ENCODE measurements at places on chromosomes 6 and 20.

- no peak for DNase-seq
Observed at GRCh38 chr6:135170238-135170637, 10.9 kb upstream of the MYB start.

DNA sequence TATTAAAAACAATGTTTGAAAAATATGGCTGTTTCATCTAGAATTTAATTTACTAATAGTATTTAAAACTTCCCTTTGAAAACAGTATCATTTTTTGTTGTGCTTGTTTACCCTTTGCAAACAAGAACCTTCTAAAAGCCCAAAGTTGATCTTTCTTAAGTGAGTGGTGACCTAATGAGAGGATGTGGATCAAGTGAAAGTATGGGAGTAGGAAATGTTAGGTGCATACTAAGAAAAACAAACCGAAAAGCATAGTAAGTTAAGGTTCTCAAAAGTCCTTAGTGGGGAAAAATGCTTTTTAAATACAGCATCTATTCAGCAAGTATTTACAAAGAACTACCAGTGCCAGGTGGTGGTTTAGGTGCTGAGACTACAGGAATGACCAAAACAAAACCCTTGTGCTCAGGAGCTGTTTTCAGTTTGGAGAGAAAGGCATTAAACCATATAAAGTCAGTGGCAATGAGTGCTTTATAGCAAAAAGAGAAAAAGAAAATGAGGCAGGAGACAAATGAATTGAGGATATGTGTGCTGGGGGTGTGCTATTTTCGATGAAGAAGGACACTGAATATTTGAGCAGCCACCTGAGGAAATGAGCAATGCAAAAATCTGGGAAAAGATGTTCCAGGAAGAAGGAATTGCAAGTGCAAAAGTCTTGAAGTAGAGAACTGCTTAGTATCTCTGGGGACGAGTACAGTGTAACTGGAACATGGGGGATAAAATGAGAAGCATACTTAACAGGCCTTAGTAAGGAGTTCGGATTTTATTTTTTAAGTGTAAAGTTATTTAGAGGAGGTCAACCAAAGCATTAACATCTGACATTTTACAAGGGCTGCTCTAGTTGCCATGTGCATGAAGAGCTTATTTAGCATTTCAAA, 24.0 kb downstream of the RNF146 start:
- no peak for DNase-seq

GRCh38 chr20:49229381-49229780, 10.2 kb downstream of the DDX27 start:
- no peak for DNase-seq

DNA sequence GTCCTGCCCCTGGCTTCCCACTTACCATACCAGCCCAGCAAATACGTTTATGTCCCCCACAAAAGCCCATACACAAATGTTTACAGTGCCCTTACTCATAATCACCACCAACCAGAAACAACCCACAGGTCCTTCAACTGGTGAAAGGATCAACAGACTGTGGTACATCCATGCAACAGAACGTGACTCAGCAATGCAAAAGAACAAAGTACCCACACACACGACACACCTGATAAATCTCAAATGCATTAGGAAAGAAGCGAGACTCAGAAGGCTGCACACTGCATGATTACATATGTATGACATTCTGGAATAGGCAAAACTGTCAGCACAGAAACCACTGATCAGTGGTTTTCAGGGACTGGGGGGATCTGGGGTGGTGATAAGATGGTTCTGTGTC, 20.5 kb downstream of the NCR2 start:
- DNase-seq: no peak

- no peak for DNase-seq
Observed at GRCh38 chr6:150156460-150156859, 13.6 kb downstream of the PPP1R14C start.

GRCh38 chr6:7628479-7628878, 38.5 kb downstream of the SNRNP48 start:
- DNase-seq: no peak

- no peak for DNase-seq
Observed at GRCh38 chr6:82381278-82381677, 17.7 kb downstream of the TPBG start.

DNA sequence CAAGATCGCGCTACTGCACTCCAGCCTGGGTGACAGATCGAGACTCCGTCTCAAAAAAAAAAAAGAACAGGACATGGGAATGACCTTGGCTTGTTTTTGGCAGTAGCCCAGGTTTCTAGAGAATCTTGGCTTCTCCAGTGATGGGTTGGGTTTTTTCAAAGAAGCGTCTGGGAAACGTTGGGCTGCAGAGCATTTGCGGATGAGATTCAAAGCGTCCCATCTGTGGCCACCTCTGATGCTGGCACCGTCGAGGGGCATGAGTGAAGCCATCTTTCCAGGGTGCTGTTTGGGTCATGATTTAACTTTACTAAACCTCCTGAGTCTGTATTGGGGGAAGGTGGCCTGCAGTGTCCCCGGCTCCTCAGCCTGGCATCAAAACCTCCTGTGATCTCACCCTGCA, 43.2 kb upstream of the SRF start:
- no peak for DNase-seq

- peak; percentile 5 for DNase-seq
Observed at GRCh38 chr6:109073344-109074132, 21.1 kb downstream of the SESN1 start.

DNA sequence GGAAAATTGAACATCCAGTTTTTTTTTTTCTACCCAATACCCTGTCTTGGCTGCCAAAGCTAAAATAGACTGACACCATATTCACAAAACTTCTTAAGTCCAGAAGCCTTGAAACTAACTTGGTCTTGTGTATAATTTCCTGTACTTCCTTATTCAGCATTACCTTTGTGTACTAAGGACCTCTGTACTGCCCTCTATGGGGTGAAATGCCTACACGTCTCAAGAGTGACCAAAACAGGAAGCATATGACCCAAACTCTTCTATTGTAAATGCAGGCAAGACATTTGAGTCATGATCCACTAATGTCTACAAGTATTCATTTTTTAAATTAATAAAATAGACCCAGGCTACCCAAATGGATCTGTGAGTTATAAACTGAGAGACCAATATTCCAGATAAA, 50.4 kb downstream of the HMGCLL1 start:
- no peak for DNase-seq

DNA sequence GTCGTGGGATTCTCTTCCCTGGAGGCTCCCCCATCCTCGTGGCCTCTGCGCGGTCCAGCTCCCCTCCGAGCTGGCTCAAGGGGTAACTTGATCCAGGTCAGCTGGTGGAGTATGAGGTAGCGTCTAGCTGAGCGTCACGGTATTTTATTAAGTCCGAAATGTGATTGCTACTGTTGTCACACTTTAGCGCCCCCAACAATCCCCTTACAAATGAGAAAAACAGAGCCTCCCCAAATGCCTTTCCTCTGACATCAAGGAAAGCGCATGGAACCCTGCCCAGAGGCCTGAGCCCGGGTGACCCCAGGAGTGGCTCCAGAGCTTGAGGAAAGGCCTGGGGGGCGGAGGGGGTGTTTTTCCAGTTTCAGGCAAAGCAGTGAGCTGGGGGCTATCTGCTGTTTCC, 192.4 kb downstream of the ZMYND8 start:
- DNase-seq: no peak

- DNase-seq: no peak
Observed at GRCh38 chr20:61619751-61620150, 367.7 kb downstream of the CDH4 start.

DNA sequence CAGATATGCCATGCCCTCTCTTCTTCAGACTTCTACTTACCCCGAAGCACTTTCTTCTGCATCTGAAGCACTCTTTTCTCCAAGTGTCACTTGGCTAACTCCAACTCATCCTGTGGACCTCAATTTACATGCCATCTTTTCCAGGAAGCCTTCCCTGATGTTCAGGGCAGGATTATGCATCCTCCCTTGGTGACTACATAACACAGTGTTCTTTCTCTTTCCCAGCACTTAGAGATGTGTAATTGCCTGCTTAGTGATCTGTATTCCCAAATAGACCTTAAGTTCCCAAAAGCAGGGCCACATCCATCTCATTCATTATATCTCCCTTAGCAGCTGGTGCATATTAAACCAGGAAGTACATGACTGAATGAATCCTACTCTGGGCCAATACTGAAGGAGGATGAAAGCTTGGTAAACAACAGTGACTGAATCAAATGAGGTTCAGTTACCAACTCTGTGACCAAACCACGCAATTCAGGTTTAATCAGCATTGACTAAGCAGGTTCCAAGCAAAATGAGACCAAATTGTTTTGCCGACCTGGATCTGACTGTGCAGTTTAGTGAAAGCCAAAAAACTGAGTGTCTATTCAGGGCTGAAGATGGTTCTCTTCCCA, 121.4 kb upstream of the TCF21 start:
- DNase-seq: no peak

DNA sequence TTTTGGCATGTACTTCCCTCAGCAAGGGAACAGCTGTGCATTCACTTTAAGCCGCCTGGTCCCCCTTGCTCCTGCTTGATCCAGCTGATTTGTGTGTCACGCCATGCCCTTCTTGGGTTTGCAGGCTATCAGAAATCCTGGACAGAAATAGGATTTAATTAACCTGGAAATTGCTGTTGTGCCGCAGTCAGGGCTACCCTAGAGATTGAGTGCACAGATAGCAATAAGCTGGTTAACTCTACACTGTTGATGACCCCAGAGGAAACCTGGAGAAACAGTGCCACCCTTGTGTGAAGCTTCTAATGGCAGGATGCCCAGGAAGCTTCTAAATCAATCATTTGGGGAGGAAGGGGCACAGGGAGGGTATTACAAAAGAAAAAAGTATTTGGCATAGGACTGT, 199.0 kb downstream of the JARID2 start:
- no peak for DNase-seq

GRCh38 chr20:51440589-51440988, 101.9 kb downstream of the NFATC2 start:
- no peak for DNase-seq

- no peak for DNase-seq
Observed at GRCh38 chr20:58483470-58483869, 31.7 kb downstream of the APCDD1L start.

- peak; percentile 17 for DNase-seq
Observed at GRCh38 chr6:43733471-43734293, 36.3 kb upstream of the VEGFA start.

DNA sequence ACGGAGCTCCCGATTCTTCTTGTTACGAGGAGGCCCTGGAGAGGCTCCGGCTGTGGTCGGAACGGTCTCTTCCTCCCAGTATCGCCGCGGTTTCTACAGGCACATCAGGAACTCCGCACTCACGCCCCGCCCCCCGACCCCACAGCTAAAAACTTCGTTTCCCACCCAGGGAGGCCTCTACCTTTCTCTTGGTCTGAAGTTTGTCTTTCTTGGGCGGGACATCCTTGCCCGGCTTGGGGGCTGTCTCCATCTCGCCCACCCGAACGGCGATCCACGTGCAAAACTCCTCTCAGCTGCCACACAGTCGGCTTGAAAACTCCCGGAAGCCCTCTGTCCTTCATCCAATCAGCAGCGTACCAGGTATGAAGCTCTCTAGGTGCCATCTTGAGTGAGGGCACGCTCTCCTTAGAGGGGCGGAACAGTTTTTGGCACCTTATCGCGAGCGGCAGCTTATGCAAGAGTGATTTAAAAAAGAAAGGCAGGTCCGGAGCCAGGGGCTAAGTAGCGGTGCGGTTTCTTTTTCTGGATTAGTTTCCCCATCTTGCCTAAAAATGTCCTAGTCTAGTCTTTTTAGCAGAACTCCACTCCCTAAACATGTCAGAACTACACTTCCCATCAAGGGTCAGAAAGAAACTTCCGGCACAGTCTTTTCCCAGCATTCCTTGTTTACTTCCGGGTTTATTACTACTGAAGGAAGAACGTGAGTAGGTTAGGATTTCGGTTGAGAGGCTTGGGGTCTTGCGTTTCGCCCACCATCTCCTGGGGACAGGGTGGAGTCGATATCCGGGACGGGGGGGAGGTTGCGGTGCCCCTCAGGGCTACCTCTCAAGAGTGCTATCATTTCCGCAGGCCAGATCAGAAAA, at the start of the genes PFDN6 and WDR46:
Gene PFDN6, plus strand, starts transcription at position 681 of the 863 bp plus-strand sequence. CDS start 256 bp downstream, outside the sequence.
Gene WDR46, minus strand, starts transcription at position 319 of the 863 bp plus-strand sequence. Its CDS starts 69 bp downstream, at position 250.
- peak; percentile 60 for DNase-seq

DNA sequence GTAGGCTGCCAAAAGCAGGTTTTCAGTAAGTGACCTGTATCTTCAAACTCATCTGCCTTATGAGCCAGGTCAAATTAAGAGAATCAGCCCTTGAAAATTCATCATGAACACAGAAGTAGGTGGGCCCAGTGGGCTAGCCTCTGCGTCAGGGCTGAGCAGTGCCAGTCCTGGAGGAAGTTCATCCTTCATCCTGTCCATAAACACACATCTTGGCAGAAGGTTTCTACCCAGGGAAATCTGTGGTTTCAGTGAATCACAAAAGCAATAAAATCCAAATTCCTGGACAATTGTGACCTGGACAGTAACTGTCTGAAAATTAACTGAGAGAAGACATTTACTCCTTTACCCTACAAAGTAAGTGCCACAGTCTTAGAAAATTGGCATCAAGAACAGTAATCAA, 72.4 kb downstream of the ATG5 start:
- no peak for DNase-seq

- no peak for DNase-seq
Observed at GRCh38 chr6:43129434-43130194, 41.5 kb upstream of the SRF start.

DNA sequence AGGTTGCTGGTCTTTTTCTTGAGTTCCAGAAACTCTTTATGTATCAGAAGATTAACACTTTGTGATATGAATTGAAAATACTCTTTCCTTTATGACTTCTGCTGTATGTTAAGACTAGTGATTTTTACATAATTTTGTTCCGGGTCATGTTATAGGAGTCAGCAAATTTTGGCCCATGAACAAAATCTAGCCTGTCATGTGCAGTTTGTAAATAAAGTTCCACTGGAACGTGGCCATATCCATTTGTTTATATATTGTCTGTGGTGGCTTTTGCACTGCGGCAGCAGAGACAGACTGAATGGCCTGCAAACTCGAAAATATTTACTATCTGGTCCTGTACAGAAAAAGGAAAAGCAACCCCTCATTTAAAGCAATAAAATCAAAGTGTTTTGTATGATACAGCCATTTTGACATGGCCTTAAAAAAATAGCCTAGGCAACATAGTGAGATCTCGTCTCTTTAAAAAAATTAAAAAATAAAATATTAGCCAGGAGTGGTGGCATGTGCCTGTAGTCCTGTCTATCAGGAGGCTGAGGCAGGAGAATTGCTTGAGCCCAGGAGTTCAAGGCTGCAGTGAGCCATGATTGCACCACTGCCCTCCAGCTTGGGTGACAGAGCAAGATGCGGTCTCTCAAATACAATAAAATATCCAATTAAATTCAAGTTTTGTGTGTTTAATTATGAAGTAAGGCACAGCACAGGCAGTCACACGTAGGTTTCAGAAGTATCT, 36.9 kb downstream of the SNX9 start:
- no peak for DNase-seq

DNA sequence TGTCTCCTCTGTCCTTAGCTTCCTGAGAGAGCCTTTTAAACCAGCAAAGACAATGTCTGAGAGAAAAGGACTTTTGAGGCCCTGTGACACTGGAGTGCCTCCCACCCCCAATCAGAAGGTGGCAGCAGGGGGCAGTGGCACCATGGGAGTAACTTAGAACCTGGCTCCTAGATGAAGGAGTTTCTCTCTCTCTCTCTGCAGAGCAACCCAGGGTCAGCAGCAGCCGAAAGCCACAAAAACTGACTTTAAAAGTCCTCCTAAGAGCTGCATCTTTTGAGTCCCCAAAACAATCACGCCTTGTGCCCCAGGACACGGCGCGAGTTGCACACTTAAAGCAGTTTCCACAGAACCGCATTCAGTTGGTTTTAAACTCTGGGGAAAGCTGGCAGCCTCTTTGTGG, 5.3 kb upstream of the TCP11 start:
- DNase-seq: no peak

All from activated T-helper 1 cell treated with Interleukin-2 at 50 U/mL for 16 hours (primary cell).